ENCODE measurements at places on chromosomes 16 and 17.

GRCh38 chr16:19835968-19836421 lies 48.7 kb downstream of the GPRC5B start:
- DNase-seq: no peak

DNA sequence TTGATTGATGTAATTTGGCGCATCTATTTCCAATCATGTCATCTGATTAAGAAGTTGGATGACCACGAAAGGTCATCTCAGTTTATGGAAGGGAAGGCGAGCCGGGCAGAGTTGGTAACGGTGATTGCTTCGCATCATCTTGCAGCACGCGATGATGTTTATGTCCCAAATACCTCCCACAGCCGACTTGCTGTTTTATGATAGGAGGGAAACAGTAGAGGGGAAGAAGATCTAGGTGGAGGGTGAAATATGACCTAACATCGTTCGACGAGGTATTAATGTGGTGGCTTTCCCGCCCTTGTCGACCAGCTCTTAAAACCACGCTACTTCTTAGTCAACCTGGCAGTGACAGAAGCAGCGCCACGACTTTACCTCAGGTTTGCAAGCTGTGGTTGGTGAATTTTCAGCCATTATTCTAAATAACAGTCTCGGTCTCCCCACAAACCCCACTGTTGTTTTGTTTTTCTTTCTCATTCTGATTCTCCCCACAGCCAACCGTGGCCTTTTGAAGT lies 805 bp upstream of the TANC2 start:
- no peak for DNase-seq

- DNase-seq: no peak
Observed at GRCh38 chr16:58234831-58235595, 37.1 kb upstream of the CSNK2A2 start.

GRCh38 chr16:11174141-11174540 lies 81.9 kb downstream of the SOCS1 start:
- no peak for DNase-seq

GRCh38 chr17:77323413-77324171 lies 182.8 kb downstream of the SEC14L1 start:
- DNase-seq: no peak

All from activated CD8-positive, alpha-beta memory T cell treated with anti-CD3 and anti-CD28 coated beads for 1 hour (primary cell).